ENCODE measurements at places on chromosomes 12 and 14. TPM values are rescaled to one million over a fixed set of nuclear protein-coding genes. Genes with fewer than 3 reads are reported as not detected.

The EFS gene
- total RNA-seq: not detected

- no peak for DNase-seq
Measured at GRCh38 chr14:100306998-100307765, 938 bp upstream of the SLC25A29 start.

GRCh38 chr14:81164167-81164774, 56.5 kb downstream of the GTF2A1 start:
- DNase-seq: peak; percentile 83

The RNU4-1 gene
- 1,025 TPM for total RNA-seq

The ZNF641 gene
- 5.1 TPM for total RNA-seq

The LMNTD1 gene
- total RNA-seq: not detected

The LMO3 gene
- not detected for total RNA-seq

DNA sequence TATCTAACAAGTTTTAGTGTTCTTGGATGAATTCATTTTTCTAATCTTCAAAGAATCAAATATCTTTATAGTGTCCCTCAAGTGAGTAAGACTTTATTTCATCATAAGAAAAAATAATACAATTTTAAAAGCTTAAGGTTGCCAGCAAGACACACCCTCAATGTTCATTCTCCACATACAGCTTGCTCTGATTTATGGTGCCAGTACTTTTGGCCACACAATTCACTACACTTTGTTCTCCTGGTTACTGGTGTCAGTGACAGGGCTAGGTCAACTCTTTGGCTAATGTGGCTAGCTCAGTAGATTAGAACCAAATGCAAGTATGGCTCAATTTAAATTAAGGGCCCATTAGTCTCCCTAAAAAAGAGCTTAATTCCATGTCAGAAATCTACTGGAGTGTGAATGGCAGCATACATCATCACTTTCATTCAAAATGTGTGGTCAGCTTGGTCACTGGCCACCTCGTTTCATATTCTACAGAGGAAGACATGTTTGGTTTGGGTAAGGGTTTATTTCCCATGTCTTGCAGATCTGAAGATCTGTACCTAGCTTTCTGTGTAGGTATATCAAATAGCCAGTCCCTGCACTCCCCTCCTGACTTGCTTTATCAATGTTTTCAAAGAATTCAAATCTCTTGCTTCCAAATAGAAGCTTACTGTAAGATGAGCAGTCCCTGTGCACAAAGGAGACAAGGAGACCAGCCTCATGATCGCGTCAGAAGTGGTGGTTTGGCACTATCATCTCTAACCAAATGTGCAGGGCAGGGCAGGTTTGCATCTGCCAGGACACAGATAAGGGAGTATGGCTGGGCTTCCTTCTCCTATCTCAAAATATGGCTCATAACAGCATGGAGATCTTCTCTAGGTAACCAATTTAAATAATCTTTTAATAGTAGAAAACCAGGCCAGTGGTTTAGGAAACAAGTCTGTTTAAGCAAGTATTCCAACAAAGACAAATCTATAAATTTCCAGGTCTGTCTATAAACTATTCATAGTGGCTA, 31.3 kb downstream of the HECTD4 start:
- DNase-seq: no peak

- DNase-seq: no peak
Measured at GRCh38 chr12:63843254-63843720, 1.2 kb upstream of the SRGAP1 start.

DNA sequence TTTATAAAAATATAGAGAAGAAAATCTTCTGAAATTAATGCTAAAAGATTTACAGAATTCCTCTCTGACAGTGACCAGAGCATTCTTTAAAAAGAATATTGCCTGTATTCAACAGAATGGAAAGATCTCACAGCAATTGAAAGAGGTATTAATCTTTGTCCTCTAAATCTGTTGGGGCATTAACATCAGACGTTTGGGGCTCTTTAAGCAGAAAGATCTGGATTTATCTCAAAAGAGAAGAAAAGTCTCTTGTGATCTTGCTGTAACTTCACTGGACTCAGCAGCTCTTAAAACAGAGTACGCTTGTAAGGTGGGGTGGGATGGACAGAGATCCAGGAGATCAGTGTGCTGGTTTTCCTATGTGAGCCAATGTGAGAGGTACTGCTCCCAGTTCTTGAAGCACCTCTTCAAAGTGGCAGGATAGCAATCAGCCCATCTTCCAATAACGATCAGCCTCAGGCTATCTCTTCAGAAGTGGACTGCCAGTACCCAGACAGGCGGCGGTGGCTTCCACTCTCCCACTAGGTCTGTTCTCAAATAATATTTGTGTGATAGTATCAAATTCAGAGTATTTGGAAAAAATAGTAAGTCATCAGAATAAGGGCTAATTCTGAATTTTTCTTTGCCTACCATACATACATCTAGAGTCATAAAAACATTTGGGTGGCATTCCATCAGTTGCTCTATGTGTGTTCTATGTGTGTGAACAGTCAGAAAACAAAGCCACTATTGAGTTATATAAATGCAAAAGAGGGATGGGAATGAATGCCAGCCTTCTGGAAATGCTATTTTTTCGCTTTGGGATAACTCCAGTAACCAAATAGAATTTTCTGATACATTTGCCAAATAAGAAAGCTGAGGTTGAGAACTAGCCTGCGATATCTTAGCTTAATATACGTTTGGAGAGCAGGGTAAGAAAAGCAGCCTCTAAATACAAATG, 237.4 kb upstream of the RGS6 start:
- DNase-seq: no peak

The TAS2R8 gene
- total RNA-seq: not detected

The HOXC12 gene
- total RNA-seq: not detected

- peak; percentile 64 for DNase-seq
Measured at GRCh38 chr14:99246536-99247097, 25.4 kb downstream of the BCL11B start.

DNA sequence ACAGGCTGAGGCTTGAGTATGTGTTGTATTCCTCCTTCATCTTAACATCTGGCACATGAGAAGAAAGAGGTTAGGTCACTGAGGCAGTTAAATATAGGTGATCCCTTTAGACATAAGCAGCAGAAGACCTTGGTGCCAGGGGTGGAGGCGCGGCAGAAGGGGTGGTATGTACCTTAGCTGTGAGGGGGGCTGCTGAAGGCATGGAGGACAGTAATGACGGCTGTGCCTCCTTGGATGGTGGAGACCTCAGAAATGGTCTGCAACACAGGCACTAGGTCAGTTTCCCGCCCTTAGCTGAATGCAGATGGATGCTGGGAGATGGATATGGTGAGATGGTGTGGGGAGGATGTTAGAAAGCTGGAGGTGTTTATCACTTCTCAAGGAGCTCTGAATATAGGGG, 1.5 kb upstream of the PNMA1 start:
- no peak for DNase-seq

DNA sequence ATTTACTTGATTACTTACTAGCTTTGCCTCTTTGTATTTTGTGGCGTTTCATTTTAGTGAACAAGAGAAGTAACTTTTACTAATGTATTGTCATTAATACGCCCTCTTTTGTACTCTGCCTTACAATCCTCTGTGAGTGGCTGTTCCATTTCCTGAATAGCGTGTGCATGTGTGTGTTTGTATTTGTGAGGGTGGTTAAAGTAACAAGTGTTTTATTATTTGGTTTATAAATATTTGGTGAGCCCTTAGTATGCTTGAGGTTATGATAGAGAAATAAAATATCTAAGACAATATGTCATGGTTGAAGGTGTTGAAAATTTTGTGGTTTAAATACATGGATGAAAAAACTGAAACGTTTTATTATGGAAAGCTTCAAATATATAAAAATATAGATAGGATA, 71.7 kb upstream of the REP15 start:
- no peak for DNase-seq

- no peak for DNase-seq
Measured at GRCh38 chr14:87813686-87814085, 179.3 kb downstream of the GALC start.

DNA sequence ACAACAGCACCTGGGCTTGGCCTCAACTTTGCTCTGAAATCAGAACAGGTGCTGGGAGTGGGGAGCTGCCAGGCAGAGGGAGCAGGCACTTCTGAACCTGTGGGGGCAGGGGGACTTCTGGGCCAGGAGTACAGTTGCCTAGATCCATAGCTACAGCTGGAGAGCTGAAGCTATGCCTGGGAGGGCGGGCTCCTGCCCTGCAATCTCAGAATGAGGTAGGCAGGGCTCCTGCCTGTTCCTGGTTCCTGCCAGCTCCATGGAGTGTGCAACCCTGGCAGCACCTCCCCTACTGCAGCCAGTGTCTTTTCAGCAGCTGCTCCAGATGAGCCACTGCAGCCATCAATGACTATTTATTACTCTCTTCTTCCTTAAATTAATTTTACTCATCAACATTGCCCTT, 62.1 kb upstream of the NAV3 start:
- no peak for DNase-seq

GRCh38 chr12:89383235-89384049, 31.1 kb upstream of the DUSP6 start:
- no peak for DNase-seq

The NGB gene
- total RNA-seq: not detected

DNA sequence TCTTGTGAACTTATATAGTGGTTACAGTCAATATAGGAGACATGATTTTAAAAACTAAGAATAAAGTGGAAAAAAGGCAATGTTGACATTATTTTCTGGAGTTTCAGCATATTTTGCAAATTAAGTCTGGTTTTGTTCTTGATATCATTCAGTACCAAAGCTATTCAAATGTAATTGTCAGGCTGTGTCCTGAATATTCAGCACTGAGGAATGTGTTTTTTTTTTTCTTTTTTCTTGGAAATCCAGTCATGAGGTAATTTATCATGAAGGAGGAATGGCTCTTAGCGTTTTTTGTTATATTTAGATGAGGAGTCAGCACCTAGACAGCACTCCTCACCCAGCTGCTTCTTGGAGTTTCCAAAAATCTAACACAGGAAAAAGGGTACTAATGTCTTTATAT, 225.5 kb downstream of the CCDC91 start:
- DNase-seq: no peak

The SMCO2 gene
- 0.32 TPM for total RNA-seq

DNA sequence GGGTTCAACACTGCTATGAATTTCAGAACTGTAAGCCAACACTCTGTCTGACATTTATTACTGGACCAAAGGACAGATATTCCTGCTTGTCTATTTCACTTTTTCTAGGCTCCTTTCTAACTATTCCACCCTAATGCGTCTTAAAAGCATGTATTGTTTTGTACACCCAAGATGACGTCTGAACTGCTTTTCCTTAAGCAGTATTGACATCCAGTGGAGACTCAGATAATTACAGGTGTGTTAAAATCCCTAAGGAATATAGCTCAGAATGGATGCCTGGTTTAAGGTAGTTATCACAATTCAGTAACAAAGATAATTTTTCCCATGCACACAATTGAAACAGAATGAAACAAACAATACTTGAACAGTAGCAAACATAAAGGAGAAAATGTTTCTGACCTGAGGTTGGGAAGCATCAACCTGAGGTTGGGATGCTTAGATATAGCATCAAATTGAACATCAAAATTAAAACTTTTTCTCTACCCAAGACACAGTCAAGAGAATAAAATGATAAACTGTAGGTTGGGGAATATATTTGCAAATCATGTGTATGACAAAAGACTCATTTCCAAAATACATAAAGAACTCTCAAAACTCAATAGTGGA, 93.7 kb upstream of the PTPRR start:
- DNase-seq: no peak

GRCh38 chr12:19709889-19710288, 270.6 kb downstream of the AEBP2 start:
- no peak for DNase-seq

- DNase-seq: no peak
Measured at GRCh38 chr12:95573951-95574576, 22.8 kb upstream of the USP44 start.

DNA sequence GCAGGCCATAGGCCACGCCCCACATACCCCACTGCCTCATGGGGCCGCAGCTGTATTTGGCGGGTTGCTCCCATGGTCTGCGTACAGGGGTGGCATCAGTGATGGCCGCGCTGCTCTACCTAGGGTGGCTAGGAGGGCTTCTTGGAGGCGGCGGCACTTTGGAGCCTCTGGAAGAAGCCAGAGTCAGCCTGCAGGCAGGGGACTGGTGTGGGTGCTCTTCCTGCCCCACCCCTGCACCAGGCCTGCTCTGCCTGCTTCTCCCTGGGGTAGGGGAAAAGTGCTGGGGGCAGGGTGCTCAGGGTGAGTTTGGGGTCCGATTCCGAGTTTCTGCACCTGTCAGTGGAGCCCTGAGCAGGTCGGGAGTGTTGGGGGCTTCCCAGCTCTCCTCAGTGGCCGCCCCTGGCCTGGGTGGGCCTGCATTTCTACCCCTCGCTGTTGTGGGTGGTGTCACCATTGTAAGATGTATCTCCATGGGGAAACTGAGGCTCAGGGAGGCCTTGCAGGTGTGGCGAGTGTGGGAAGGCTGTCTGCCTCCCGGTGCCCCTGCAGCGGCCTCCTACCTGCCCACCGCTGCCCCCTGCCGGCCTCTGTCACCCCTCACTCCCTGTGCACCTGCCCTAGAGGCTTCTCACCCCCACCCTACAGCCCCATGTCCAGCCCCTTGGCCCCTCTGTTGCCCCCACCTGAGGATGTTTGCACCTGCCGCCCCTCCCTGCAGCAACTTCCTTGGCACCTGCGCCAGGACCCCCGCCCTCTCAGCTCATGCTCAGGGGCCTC, 5.5 kb downstream of the CEP170B start:
- DNase-seq: peak; percentile 69

The FAM181A gene
- total RNA-seq: not detected

- peak; percentile 21 for DNase-seq
Measured at GRCh38 chr14:65496178-65496993, 83.9 kb downstream of the FUT8 start.

GRCh38 chr14:76550534-76550933, 174.6 kb downstream of the ESRRB start:
- no peak for DNase-seq

DNA sequence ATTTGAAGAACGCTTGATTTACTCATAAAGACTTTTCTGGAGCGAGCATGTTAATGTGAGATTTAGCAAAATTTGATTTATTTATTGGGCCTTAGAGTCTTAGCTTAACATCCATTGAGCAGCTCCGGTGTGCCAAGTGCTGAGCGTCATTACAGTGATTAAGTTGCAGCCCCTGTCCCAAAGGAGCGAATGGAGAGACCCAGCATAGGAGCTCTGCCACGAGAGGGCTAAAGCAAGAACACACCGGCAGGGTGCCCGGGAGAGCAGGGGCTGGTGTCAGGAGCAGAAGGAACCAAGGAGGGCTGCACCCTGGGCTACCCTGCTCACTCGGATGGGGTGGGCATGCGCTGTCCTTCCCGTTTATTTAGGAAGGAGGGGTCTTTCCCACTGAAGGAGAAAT, 50.6 kb downstream of the PPP2R5C start:
- DNase-seq: no peak

The RIMBP2 gene
- total RNA-seq: not detected

The SLC4A8 gene
- 2.7 TPM for total RNA-seq

- no peak for DNase-seq
Measured at GRCh38 chr14:104428333-104428851, 151.2 kb upstream of the C14orf180 start.

- DNase-seq: no peak
Measured at GRCh38 chr12:51056242-51056641, 8.1 kb downstream of the LETMD1 start.

Measured in activated CD8-positive, alpha-beta T cell treated with anti-CD3 and anti-CD28 coated beads for 36 hours (primary cell).